ENCODE measurements at places on chromosomes 6 and 20.

DNA sequence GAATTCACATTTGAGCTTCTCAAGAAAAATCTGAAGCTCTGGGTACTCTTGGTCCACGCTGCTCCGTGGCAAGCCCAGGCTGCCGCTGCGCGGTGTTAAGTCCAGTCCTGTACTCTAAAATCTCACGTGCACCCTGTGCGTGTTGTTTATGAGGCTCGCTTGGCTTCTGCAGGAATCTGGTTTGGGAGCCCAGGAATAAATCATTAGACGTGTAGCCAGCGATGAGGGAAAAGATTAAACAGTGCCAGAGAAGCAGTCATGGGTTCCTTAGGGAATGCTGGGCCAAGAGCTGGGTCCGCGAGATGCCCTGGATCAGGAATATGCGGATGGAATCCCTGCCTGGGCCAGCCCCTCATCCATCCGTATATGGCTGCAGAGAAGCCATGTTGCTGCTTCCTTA is 87.3 kb downstream of the KCNB1 start:
- DNase-seq: no peak

- DNase-seq: no peak
Measured at GRCh38 chr20:32563311-32564272, 21.5 kb downstream of the NOL4L start.

DNA sequence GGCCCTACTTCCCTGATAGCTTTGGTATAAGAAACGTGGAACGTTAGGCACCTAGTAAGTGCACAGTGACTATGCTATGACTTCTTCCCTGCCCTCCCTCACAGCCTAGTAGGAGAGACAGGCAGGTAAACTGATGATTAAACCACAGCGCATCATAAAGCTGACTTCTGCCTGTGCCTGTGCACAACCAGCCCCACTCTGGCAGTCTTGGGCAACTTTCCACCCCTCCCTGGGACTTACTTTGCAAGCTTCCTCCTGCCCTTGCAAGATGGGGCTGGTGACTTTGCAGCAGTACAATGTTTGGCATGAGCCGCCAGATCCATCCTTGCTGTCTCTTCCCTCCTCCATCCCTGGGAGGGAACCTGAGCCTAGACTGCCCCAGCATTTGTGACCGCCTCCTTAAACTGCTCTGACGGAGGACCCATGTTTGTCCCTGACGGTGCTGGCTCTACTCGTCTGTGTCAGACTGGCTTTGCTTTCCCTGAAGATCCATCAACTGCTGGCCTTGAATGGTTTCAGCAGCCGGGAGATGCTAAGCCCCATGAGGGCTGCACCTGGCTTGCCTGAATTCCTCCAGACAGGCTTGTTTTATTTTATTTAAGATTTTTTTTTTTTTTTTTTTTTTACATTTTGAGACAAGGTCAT is 36.1 kb downstream of the EFCAB8 start:
- DNase-seq: no peak

- peak; percentile 4 for DNase-seq
Measured at GRCh38 chr6:52063584-52064344, 23.6 kb downstream of the PKHD1 start.

DNA sequence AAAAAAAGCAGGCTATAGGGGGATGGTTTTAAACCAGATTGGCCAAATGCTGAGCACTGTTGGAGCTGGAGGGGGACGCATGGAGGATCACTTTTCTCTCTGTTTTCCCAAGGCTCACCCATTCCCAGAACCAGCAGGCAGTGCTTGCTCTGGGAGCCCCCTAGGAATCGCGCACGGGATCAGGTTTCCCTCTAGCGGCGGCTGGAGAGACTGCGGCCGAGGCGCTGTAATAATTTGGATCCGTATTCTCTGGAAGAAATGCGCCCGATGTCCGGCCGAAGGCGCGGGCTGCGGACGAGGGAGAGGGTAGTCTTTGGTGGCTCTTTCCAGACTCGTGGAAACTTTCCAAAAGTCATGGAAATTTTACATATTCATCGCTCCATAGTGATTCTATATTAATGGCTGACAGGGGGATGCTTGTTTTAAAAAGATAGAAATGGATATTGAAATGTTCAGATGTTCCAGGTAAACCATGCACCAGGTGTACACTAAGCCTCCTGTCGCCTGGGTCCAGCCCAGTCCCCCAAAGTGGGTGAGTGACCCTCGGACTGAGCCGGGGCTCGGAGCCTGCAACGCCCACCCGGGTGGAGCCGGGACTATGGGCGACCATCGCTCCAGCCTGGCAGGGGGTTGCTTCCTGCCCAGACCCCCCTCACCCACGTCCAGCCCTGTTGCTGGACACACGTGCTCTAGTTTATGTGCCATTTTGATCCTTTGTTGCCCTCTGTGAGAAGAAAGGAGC is 78.7 kb upstream of the PHACTR3 start:
- peak; percentile 19 for DNase-seq

DNA sequence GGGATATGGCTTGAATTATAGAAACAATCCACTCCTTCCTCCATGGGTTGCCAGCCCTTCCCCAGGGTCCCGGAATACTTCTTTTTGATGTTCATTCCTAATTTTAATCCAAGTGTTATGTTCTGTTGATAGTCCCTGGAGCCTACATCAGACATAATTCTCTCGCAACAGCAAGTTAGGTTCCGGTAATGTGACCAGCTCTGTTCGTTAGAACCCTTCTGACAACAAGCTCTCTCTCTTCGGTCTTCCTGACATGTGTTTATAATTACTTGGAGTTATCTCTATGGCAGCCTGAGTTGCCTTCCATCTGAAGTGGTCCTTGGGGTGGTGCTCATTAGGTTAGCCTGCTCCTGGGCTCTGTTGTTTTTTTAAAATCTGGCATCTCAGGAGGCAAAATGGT is 506.9 kb upstream of the JARID2 start:
- no peak for DNase-seq

GRCh38 chr20:49706630-49707091 is 7.0 kb downstream of the B4GALT5 start:
- no peak for DNase-seq

- DNase-seq: no peak
Measured at GRCh38 chr6:3991941-3992340, 87.0 kb downstream of the FAM217A start.

DNA sequence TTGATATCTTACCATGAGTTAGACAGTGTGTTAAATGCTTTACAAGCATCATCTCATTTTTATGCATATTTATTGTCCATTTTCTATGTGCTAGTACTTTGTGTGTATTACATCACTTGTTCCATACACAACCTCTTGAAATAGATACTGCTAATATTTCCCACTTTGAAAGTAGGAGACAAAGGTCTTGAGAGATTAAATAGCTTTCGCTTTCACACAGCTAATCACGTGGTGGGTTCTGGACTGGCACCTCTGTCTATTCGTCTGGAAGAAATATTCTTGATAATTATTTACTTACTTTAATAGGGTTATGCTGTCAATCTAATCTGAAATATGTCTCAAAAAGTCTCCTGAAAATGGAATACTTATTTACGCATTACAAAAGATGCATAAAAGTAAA is 30.2 kb downstream of the EPHA7 start:
- DNase-seq: no peak

DNA sequence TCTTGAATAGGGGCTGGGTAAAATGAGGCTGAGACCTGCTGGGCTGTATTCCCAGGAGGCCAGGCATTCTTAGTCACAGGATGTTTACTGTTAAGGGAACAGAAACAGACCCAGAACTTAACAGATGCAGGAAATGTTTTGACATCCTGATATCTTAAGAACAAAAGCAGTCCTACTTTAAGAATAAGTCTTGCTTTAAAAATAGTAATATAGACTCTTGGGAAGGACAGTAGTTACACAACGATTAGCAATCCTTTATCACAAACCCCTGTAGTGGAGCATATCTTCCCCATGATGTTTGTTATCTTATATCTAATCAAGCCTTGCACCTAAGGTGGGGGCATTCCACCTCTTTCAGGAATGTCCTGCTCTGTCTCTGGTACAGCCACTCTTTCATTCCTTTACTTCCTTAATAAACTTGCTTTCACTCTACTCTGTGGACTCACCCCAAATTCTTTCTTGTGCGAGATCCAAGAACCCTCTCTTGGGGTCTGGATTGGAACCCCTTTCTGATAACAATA is 493.7 kb upstream of the SULF2 start:
- no peak for DNase-seq

DNA sequence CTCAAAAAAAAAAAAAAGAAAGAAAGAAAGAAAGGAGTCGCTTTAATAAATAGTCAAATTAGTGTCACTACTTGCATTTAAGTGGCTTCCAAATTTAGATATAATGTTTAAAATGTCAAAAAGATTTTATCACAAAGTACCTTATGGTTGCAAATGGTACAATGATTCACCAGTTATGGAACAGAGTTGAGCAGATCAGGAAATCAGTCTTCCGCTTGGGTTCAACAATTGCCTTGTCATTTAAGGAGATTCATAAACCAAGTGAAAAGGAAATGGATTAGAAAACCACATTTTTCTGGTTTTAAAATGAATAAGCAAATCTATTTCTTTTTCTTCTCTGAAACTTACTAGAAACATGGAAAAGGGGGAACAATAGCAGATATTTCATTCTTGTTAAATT is 94.8 kb upstream of the PTPRT start:
- DNase-seq: no peak

GRCh38 chr6:135176464-135176863 is 4.6 kb upstream of the MYB start:
- no peak for DNase-seq

GRCh38 chr20:1803932-1804501 is 91.2 kb upstream of the SIRPA start:
- no peak for DNase-seq

DNA sequence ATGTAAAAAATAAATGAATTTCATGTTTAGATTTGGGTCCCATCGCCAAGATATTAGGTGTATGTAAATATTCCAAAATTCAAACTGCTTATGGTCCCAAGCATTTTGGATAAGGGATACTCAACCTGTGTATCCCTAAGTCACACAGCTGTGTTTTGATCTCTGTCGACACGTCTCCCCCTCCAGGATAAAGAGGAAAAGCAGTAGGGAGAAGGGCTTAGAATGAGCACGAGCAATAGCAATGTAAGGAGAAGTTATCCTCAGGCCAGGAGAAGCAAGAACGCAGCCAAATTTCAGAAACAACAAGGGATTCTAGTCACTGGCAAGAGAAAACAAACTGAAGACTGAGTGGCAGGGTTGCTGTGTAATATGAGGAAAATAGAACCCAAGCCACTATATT is 181.2 kb downstream of the AIG1 start:
- DNase-seq: no peak

GRCh38 chr6:167730441-167730840 is 96.3 kb upstream of the AFDN start:
- no peak for DNase-seq
